ENCODE measurements at places on chromosomes 11 and 22. TPM values are rescaled to one million over a fixed set of nuclear protein-coding genes. Genes with fewer than 3 reads are reported as not detected.

DNA sequence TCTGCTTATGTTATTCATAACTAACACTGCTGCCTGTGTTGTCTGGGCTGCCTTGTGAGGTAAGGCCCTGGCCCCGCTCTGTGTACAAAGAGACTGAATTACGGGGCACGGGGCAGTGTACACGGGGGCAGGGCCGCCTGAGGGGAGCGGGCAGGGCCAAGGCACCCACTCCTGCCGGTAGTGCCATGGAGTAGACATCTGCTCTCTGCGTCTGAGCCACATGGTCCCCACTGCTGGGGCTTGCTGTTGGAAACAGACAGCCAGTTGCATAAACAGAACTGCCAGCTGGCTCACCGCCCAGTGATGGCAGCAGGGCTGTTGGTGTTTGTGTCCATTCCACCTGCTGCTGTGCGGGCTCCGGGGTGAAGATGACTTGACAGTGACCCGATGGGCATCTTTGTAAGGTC, 19.8 kb downstream of the FAM118A start:
- no peak for DNase-seq
- no peak overlapping the region for H3K27ac ChIP-seq
- no peaks in the 10 kb centered on the region for H3K4me1 ChIP-seq
- no peaks in the 10 kb centered on the region for H3K36me3 ChIP-seq
- H3K27me3 ChIP-seq = no peaks in the 10 kb centered on the region

GRCh38 chr11:1473786-1474185, 12.8 kb downstream of the MOB2 start:
- no peaks in the 10 kb centered on the region for H3K4me1 ChIP-seq
- no peak overlapping the region for H3K4me3 ChIP-seq
- H3K27ac ChIP-seq = no peak overlapping the region
- H3K27me3 ChIP-seq = no peaks in the 10 kb centered on the region
- DNase-seq = no peak
- H3K36me3 ChIP-seq = no peaks in the 10 kb centered on the region

DNA sequence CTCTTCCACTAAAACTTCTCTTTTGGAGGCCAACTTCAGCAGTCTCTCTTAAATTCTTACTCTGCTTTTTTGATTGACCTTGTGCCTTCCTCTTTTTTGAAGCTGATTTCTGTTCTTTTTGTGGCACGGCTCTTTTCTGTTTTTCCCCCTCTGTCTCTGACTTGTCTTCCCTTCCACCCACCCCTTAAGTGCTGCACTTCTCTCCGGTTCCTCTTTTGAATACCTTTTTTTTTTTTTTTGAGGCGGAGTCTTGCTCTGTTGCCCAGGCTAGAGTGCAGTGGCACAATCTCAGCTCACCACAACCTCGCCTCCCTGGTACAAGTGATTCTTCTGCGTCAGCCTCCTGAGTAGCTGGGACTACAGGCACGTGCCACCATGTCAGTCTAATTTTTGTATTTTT, 211.9 kb downstream of the BLID start:
- no peak overlapping the region for H3K27ac ChIP-seq
- DNase-seq = no peak
- no peaks in the 10 kb centered on the region for H3K4me1 ChIP-seq
- H3K4me3 ChIP-seq = no peak overlapping the region
- H3K27me3 ChIP-seq = no peaks in the 10 kb centered on the region

DNA sequence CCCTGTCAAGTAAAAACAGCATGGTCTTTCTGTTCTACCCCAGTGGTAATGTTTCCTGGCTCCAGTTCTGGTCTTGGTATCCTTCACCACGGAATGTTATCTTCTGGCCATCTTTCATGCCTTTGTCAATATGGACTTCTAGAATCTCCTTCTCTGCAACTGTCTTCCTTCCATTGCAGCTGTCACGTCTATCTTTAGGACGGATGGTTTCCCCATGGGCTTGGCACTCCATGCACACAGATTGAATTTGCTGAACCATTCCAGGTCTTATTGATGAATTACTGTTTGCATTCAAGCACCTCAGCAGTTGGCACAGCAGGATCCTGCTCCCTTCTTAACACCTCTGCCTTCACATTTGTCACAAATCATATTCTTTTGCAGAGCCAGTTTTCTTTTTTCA, 44.9 kb upstream of the SLC25A18 start:
- H3K27me3 ChIP-seq = no peaks in the 10 kb centered on the region
- peak overlapping the region; percentile 15 for H3K27ac ChIP-seq
- no peak for DNase-seq
- no peak overlapping the region for H3K4me3 ChIP-seq

GRCh38 chr11:129383502-129383901, 7.9 kb downstream of the BARX2 start:
- H3K4me3 ChIP-seq = no peak overlapping the region
- H3K27me3 ChIP-seq = peaks cover 50% of the 10 kb centered on the region
- no peak for DNase-seq
- no peaks in the 10 kb centered on the region for H3K4me1 ChIP-seq
- H3K27ac ChIP-seq = no peak overlapping the region

DNA sequence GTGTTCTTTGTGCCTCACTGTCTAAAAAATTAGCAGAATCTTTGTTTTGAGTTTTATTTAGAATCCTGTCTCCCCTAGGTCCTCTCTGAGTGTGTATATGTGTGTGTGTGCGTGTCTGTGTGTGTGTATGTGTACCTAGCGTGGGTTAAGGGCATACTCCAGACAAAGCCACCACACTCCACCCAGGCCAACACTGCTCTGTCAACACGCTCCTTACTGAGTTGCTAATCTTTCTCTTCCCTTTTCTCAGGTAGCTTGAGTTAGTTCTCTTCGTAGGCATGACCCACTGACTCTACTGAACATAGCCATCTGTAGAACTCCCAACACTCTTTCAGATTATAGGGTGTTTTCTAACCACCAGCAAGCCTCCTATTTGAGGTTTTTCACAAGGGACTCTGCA, 131.1 kb downstream of the LRRC4C start:
- H3K27me3 ChIP-seq = no peaks in the 10 kb centered on the region
- no peak for DNase-seq
- H3K4me1 ChIP-seq = no peaks in the 10 kb centered on the region

DNA sequence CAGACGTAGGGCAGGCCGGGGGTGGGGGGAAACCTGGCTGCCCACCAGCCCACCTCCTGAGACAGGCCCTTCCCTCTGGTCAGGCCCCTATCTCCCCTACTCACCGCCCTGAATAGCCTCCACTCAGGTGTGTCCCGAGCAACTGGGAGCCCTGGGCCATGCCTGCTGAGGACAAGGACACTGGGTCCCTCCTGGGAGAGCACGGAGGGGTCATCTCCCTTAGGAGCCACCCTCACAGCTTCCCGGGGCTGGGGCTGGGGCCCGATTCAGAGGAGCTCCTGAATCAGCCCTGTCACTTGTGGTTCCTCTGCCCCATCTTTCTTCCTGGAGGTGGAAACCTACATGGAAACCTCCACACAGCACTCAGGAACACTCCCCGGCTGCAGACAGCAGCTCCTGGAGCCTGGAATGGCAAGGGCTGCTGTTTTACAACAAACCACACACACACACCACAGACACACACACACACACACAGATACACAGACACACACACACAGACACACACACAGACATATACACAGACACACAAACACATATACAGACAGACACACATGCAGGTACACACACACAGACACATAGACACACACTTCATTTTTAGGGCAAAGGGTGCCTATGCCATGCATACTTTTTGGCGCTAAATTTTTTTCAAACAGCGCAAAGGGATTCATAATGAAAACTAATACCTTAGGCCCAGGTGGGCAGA, 9.6 kb upstream of the EMID1 start:
- H3K4me3 ChIP-seq = no peak overlapping the region
- peaks cover 11% of the 10 kb centered on the region for H3K4me1 ChIP-seq
- no peak overlapping the region for H3K27ac ChIP-seq
- no peaks in the 10 kb centered on the region for H3K36me3 ChIP-seq
- H3K27me3 ChIP-seq = no peaks in the 10 kb centered on the region

DNA sequence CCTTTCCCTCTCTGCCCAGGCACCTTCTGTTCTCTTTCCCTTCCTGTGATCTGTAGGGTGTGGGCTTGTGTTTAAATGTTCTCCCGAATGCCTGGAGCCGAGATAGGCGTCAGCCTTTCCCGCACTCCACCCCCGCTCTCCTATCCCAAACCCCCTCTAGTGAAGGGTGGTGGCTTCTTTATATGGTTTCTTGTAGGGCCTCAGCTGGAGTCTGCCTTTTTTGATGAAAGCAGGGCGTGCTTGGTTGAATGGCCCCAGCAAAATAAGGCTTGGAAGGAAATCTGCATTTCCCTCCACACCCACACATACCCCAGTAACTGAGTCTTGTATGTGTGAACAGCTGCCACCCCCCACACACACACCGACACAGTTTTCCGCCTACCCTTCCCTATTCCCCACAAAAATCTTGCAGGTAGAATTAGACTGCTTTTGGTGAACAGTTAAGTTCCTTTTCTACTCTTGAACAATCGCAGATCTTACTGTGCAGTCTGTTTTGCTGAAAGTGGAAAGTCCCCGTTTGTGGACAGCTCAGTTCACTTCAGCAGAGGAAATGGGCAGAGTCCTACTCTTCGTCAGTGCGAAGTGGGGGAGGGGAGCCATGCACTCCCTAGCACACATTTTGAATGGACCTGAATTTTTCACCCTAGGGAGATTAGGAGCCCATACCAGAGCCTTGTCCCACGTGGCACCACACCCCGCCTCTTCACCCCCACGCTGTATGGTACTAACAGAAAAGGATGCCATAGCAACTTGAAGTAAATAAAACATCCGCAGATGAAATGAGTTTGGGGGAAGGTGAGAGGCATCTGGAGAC, 25.5 kb upstream of the GRK2 start:
- peak; percentile 68 for DNase-seq
- peaks cover 15% of the 10 kb centered on the region for H3K36me3 ChIP-seq
- peak overlapping the region; percentile 93 for H3K27ac ChIP-seq
- no peaks in the 10 kb centered on the region for H3K27me3 ChIP-seq
- H3K4me1 ChIP-seq = peaks cover 36% of the 10 kb centered on the region

- no peak for DNase-seq
- H3K27me3 ChIP-seq = no peaks in the 10 kb centered on the region
- no peaks in the 10 kb centered on the region for H3K36me3 ChIP-seq
- H3K4me1 ChIP-seq = no peaks in the 10 kb centered on the region
- H3K4me3 ChIP-seq = no peak overlapping the region
These were observed 840.3 kb downstream of the TBC1D22A start for GRCh38 chr22:47602732-47603131.

GRCh38 chr11:2940147-2940920, 11.1 kb upstream of the PHLDA2 start:
- no peak for DNase-seq
- no peaks in the 10 kb centered on the region for H3K36me3 ChIP-seq
- no peak overlapping the region for H3K4me3 ChIP-seq
- no peak overlapping the region for H3K27ac ChIP-seq
- H3K4me1 ChIP-seq = no peaks in the 10 kb centered on the region

- no peak for DNase-seq
- H3K27me3 ChIP-seq = no peaks in the 10 kb centered on the region
- H3K27ac ChIP-seq = peak overlapping the region; percentile 79
- peaks cover 98% of the 10 kb centered on the region for H3K4me1 ChIP-seq
- peak overlapping the region; percentile 18 for H3K4me3 ChIP-seq
- H3K36me3 ChIP-seq = no peaks in the 10 kb centered on the region
These were observed 9.5 kb downstream of the BCL9L start for GRCh38 chr11:118915941-118916841.

- no peaks in the 10 kb centered on the region for H3K27me3 ChIP-seq
- no peak overlapping the region for H3K4me3 ChIP-seq
- H3K27ac ChIP-seq = no peak overlapping the region
- peak; percentile 86 for DNase-seq
- H3K36me3 ChIP-seq = no peaks in the 10 kb centered on the region
These were observed 47.2 kb upstream of the SYT7 start for GRCh38 chr11:61627850-61628661.

GRCh38 chr11:58125469-58125868, at the start of gene OR9I1:
Gene OR9I1 (minus strand): TSS chr11:58125530. CDS start chr11:58119444, 6,086 bp downstream.
- H3K4me1 ChIP-seq = no peaks in the 10 kb centered on the region
- no peaks in the 10 kb centered on the region for H3K27me3 ChIP-seq
- H3K27ac ChIP-seq = no peak within 1 kb of the TSS
- no peak within 1 kb of the TSS for H3K4me3 ChIP-seq
- H3K36me3 ChIP-seq = no peaks in the 10 kb centered on the region
- no peak for DNase-seq

The LRRC55 gene
- 1.4 TPM for total RNA-seq

The KRTAP5-11 gene
- not detected for total RNA-seq

The EXPH5 gene
- 0.84 TPM for total RNA-seq

The SLC22A9 gene
- not detected for total RNA-seq

The TBRG1 gene
- total RNA-seq = 20.7 TPM

The STK33 gene
- 56.5 TPM for total RNA-seq

The CARD18 gene
- total RNA-seq = not detected

The LIPT2 gene
- 16.9 TPM for total RNA-seq

The ZBTB16 gene
- 29.7 TPM for total RNA-seq

The CLCF1 gene
- total RNA-seq = 3.7 TPM
